PC-3 (cell line): ENCODE measurements at places on chromosomes 3 and 15. TPM values are rescaled to one million over a fixed set of nuclear protein-coding genes. Genes with fewer than 3 reads are reported as not detected.

DNA sequence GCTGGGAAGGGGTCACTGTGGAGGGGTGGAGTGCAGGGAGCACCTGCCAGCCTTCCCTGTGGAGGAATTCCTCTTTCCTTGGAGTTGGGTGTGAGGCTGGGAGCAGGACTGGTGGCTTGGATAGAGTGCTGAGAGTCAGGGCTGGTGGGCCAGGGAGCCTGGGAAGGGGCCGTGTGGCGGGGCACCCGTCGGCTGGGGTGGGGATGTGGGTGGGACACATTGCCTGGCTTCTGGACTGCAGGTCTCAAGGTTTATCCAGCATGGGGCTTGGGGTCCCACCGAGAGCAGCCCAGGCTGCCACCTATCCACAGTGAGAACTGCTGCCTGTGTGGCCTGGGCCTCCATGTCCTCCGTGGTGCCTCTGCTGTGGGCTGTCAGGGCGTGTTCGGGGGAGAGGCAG is 4.7 kb downstream of the PLXNA1 start:
- DNase-seq: no peak

GRCh38 chr3:127819086-127819485 is 3.2 kb downstream of the MGLL start:
- no peak for DNase-seq

DNA sequence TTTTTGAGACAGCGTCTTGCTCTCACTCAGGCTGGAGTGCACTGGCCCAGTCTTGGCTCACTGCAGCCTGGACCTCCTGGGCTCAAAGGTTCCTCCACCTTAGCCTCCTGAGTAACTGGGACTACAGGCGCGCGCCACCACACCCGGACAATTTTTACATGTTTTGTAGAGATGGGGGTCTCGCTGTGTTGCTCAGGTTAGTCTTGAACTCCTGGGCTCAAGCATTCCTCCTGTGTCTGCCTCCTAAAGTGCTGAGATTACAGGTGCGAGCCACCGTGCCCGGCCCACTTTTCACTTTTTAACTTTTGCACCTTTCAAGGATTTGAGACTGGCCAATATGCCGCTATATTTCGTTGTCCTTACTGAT is 750 bp upstream of the ITGB5 start:
- DNase-seq: no peak

- DNase-seq: no peak
Observed at GRCh38 chr15:55222588-55222987, 25.8 kb upstream of the RSL24D1 start.

Gene CCDC54
- not detected in 2 replicates for total RNA-seq

DNA sequence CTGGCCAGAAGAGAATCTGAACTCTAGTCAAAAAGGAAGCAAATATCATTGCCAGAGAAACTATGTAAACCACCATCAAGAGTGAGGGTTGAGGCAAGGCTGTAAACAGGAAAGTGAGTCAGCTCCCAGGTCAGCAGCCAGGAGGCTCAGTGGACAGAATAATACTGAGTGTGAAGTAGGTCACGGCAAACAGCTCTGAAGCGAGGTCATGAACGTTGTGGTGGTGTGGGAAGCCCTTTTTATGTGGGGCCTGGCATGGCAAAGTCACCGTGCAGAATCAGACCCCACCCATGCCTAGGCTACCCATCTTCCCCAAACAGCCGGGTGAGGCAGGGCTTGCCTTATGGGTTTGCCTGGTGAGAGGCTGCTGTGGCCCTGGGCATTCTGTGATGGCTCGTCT is 43.9 kb downstream of the THBS1 start:
- peak; percentile 88 for DNase-seq

DNA sequence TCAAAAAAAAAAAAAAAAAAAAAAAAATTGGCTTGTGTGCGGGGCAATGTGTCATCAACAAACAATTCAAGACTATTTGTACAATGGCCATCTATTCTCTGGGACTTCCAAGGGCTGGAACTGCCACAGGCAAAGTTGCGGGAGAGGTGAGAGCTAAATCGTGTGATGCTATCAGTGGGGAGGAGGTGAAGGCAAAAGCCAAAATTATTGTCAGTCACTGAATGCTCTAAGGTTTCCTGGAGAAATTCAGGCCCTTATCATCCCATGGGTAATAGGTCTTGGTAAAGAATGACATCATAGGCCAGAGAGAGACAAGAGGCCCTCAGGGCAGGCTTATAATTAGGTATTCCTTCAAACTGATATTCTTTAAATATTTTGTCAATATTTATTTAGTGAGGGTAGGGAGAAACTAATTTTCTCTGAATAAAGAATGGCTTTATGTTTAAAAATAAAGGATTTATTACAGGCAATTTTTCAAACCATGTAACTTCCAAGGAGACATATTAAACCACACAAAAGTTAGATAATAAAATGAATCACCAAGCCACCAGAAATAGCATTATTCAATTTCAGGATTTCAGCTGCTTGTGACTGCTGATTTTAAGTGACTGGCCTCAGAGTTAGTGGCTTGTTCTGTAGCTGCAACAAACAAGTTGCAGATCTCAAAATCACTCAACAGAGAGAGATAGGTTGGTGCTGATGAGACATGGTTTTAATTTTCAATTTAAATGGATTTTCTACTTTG is 226.3 kb upstream of the MRPL3 start:
- DNase-seq: peak; percentile 66

Gene SCN5A
- 0.06 TPM in 1 of 2 replicates, not detected in the other for total RNA-seq

DNA sequence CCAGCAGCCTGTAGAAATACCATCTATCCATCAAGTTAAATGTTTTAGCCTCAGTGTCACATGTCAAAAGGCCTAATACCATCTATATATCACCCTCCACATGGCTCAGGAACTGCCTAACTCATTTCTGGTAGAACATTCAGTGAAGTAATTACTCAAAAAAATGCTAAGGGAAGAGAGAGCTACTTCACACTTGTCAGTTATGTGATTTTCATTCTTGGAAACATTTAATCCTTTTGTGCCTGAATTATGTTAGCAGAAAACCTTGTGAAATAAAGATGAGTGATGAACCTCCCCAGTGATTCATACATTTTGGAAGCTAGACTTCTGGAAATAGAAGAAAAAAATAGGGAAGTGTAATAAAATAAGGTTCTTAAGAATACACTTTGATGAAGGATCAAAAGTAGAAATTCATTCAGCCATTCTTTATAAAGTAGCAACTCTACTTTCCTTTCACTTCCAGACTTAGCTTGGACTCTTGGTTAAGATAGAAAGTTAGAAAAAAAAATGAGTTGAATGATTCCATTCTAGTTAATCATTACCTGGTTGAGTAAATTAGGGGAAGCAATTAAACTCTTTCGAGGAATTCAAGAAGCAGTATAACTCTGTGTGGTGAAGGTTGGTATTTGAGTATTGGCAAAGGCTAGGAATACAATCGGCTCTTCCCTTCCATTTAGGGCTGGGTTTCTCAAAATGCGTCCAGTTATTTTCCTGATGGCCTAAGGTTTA is 3.6 kb downstream of the OTOL1 start:
- peak; percentile 51 for DNase-seq

Gene LTK
- total RNA-seq: 0.07 and 0.29 TPM in 2 replicates

- DNase-seq: no peak
Observed at GRCh38 chr3:99537416-99537815, 101.0 kb upstream of the COL8A1 start.

GRCh38 chr3:40208251-40208650 is 101.3 kb upstream of the EIF1B start:
- DNase-seq: no peak

GRCh38 chr15:77071305-77072223 is 655 bp upstream of the TSPAN3 start:
- no peak for DNase-seq

DNA sequence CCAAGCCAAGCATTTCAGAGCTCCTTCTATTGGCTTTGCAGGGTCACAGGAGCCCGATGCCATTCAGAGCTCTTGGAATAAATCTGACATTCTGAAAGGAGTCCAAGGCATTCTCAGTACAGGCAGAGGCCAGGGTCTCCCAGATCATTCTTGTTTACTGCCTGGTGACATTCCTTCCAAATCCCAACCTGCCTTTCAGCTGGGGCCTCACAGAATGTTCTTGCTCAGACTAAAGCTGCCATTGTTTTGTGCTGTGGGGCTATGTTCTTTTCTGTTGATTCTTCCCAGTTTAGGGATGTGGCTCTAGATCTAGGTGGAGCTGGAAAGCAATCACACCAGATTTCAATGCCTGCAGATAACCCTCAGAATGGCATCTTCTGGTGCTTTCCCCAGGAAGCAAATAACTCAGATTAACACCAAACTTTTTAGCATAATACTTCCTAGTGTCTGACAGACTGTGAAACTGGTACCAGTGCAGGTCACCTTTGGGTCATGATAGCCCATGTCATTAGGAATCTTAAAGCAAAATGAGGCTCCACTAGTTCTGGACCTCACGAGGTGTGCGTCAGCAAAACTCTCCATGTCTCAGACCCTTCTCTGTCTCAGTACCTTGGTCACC is 166.9 kb downstream of the CHST2 start:
- no peak for DNase-seq

DNA sequence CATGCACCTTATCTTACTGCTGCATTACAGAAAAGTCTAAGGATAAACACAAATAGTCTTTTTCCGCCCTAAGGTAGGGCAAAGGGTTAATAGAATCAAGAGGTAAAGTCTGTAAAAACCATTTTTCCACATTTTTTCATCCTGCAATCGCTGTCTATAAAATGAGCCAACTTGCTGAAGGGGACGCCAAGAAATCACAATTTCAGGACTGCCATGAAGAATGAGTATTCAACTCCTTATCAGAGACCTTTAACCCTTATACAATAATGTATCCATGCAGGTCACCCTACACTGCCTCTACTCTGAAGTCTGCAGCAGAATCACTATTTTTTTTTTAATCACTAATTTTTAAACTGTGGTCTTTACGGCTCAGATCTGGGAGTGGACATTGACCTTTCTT is 1.1 kb upstream of the DNAJC13 start:
- DNase-seq: no peak

- DNase-seq: no peak
Observed at GRCh38 chr3:158295771-158296170, 185.9 kb downstream of the RSRC1 start.

Gene FBXW12
- not detected in 2 replicates for total RNA-seq

DNA sequence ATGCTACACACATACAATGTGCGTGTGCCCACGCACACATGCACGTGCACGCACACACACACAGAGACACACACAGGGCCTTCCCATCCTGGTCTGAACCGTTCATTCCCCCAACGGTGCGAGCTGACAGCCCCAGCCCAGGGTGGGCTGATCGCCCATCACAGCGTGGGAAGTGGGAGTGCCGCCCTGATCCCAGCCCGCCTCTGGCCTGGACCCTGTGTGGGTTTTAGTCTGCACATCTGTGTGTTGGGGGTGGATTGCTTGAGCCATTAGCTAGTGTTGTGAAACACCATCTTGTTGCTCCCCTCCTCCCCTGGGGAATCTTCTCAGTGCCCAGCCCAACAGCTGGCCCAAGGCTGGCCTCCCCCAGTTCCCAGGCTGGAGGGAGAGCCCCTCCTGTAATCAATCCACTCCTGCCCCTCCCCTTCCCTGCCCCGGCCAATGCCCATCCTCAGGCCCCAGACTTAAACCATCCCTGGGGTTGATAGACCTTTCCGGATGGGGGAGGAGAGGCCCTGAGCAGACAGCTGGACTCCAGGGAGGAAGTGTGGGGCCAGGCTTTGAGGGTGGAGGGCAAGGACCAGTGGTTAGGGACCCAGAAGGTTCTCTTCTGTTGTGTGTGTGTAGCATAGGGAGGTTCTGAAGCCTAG is 8.3 kb downstream of the SEMA3G start:
- DNase-seq: no peak

Gene DLG1
- total RNA-seq: 60.8 and 77.8 TPM in 2 replicates

- DNase-seq: no peak
Observed at GRCh38 chr3:101884776-101885175, 35.5 kb downstream of the NFKBIZ start.

DNA sequence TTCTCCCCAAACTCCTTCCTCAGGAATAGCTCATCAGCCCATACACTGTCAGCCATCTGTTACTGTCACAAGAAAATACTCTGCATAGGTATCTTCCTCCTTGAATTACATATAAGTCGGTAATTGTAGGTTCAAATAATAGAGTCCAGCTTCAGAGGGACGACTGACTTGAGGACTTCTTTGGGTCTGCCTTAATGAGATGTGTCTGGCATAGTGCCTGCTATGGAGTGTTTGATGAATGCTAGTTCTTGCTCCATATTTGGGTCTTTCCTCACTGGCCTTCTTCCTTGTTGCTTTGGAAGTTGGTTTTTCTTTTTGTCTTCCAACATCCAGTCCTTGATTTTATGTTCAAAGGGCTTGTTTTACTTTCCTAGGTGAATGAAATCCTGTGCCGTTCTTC is 66.4 kb upstream of the ACKR4 start:
- no peak for DNase-seq

Gene STAB1
- total RNA-seq: 0.33 TPM in 1 of 2 replicates, not detected in the other

DNA sequence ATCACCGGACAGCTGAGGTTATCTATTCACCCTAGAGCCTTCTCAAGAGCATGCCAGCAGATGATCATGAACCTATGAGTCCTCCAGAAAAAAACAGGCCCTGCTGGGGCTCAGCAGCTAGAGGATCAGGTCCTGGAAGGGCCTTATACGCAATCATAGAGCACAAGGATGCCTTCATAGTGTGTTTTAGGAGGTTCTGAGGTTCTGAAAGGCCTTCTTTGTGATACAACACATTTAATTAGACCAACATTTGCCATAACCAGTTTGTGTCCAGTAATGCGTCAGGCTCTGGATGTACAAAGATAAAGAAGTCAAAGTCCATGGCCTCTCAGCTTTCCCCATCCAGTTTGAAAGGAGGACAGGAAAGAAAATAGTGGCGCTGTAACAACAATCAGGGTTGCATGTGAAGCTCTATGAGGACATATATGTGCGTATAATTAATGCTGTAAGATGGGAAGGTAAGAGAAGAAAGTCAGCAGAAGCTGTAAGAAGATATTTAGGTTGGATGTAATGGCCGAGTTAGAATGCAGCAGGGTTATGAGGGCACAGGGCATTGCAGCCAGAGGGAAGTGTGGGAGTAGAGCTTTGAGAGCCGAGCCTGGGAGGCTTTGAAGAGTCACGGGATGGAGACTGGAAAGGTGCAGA is 302.6 kb upstream of the TBL1XR1 start:
- DNase-seq: no peak

DNA sequence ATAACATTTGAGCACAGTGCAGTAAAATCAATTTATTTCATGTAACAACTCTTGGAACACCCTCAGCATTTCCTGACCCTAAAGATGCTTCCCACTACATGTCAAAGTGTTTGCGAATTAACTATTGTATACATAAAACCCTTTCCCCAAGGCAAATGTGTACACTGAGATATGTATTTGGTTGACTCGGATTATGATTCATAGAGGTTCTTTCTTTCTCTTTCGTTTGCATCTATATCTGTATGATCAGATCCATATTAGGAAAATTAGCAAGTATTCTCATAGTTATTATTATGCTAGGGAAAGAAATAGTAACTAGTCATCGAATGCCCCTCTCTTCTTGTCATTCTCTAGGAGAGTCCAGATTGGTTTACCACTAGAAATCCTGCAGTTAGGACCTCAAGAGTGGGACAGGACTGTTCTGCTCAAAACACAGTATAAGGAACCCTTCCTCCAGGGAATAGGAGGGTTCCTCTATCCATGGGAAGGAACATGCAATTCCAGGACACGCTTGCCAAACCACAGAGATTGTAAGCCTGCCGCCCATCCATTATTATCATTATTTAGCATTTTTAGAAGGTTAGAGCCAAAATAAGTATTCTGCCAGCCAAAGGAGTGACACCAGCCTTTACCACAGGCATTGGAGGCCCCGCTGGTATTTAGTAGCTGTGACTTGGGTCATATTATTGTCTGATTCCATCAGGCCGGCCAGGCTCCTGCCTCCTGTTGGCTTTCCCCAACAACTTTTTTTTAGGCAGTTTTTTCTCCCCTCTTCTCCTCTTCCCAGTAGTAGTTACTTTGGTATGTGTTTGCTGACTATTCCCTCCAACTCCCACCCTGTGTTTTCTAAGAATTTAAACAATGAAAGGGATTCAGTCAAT is 100.7 kb downstream of the GALK2 start:
- peak; percentile 8 for DNase-seq
